ENCODE measurements at places on chromosomes 2 and 18.
A peak's percentile ranks its signal among the peaks of the same experiment; 100 is the strongest.

DNA sequence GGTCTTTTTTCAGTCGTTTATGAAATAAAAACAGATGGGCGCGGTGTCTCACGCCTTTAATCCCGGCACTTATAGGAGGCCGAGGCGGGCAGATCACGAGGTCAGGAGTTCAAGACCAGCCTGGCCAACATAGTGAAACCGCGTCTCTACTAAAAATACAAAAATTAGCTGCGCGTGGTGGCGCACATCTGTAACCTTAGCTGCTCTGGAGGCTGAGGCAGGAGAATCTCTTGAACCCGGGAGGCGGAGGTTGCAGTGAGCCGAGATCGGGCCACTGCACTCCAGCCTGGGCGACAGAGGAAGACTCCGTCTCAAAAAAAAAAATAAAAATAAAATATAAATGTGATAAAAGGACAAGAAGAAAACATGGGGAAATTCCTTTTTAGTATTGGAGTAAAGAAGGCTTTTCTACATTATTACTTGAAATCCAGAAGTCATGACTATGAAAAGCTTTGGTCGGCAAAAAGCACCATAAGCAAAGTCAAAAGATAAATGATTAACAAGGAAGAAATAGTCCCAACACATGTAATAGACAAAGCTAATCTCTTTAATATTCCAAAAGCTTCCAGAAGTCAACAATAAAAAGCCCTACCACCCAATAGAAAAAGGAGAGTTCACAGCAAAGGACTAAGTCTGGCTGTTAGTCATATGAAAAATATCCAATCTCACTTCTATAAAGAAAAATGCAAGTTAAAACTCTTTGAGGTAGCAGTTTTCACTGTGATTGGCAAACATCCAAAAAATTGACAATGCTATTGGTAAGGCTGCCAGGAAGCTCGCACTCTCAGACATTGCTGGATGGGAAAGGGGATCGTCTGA is 1.4 kb upstream of the FAM168B start:
- no peak for DNase-seq

GRCh38 chr2:42659609-42660008 is 91.2 kb downstream of the MTA3 start:
- no peak for DNase-seq

GRCh38 chr2:231687133-231687852 is 21.0 kb upstream of the PTMA start:
- peak; percentile 81 for DNase-seq

- DNase-seq: no peak
These were observed 165.2 kb upstream of the APCDD1 start for GRCh38 chr18:10289251-10289650.

DNA sequence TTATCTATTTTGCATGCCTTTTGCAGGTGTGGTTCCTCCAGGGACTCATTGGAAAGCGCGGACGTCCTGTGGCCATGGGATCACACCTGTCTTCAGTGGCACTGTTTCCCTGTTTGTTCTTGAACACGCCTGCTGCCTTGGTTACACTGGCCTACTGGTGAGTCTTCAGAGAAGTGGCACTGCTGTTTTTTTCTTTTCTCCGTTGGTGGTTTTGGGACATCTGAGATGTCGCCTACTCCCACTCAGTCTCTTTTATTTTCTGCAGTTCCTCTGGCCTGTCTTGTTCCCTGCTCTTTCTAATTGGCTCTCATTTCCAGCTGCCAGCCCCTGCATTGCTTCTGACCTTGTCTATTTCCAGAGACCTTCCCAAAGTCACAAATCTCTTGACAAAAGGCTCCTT is 35.7 kb upstream of the POU3F3 start:
- no peak for DNase-seq

DNA sequence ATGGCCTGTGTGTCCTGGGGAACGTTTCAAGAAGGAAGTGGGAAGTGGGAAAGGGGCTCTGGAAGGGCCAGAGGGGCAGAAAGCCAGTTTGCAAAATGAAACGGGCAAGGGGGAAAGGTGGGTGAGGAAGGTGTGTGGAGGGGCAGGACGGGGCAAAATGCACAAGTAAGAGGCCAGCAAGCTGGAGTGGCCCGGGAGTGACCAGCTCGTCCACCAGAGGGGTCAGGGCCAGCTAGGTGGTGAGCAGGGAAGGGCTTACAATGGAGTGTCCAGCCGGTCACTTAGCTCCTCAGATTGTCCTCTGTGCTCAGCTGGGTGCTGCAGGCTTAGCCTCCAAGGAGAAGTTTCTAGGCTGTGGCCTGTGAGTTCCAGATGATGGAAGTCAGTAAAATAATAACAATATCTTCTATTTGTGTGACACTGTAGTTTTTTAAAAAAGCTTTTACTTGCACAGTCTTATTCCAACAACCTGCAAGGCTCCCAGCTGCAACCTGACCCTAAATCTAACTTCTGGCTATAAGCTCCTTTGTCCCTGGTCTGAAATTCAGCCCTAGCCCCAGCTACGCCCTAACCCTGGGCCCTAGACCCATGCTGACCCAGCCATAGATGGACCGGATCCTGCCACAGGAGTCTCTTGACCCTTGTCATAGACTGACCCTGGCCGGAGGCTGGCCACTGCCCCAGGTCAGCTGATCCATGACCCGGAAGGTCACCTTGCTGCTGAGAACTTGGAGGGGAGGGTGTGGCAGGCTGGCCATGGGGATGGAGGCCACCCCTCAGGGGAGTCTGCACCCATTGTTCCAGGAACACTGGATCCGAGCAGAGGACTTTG is 29.2 kb downstream of the MYO7B start:
- no peak for DNase-seq

GRCh38 chr2:134745023-134745422 is 26.2 kb upstream of the TMEM163 start:
- DNase-seq: no peak
